ENCODE measurements at places on chromosomes 16 and 17.

DNA sequence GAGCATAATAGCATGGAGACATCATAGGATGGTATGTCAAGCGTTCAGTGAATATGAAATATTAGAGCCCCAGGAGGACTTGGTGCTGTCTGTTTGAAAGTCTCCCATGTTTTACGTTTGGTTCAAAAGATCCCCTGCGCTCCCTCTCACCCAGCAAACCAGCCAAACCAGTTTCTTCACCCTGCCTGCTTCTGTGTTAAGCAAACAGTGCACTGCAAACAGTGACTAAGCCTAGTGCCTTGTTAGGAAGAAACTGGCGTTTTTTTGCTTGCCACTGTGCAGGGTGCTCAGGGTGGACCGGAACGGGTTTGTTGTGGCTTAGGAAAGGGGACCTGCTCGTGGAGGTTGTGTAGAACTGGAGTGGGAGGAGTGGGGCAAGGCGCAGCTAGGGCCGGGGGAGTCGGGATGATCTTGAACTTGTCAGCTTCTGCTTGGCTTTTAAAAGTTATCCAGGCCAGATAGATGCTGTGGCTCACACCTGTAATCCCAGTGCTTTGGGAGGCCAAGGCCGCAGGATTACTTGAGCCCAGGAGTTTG, 7.7 kb downstream of the CDH1 start:
- no peak for DNase-seq

DNA sequence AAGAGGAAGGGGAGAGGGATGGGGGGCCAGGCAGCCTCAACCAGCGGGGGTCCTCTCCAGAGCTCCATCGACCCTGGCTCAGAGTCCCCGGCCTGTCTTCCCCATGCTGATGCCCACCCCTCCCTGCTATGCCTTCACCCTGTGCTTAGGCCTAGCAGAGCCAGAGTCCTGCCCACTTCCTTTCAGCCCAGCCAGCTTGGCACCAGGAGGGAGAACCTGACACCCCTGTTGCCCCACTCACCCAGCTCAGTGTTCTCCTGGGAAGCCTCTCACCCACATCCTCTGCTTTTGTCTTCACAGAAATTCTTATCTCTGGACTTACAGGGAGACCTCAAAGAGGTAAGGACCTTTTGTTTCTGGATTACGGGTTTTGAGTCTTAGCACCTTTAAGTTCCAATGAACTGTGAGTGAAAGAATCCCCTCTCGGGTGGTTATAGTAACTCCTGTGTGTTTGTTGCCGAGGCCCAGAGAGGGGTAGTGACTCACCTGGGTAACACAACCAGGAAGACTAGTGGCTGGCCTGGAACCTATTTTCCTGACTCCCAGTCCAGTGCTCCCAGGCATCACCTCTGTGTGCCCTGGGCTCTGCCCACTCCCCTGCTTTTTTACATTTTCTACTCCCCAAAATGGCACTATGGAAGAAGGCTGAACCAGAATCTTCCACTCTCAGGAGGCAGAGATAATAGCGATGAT, 53.3 kb downstream of the CES1 start:
- no peak for DNase-seq

DNA sequence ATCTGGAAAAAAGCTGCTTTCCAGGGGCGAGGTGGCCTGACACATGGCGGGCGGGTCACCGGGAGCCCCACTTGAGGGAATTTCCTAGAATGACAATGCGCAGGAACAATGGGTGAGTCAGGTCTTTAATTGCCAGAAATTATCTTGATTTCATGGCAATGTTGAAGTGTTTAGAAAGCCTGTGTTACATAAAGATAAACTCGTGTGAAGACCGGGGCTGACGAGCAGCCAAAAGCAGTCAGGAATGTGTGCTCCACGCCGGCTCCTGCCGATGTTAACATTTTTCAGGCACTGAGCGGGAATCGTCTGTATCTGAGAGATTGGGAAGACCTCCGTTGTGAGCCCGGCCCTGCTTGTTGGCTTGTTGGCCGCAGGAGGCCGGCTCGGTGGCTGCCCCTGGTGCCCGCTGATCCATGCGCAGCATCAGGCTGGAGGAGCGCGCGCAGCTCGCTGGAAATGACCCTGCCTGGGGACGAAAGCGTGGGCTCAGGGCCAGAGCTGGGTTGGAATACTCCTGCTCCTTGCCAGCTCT, 353.1 kb downstream of the FOXL1 start:
- DNase-seq: peak; percentile 51

DNA sequence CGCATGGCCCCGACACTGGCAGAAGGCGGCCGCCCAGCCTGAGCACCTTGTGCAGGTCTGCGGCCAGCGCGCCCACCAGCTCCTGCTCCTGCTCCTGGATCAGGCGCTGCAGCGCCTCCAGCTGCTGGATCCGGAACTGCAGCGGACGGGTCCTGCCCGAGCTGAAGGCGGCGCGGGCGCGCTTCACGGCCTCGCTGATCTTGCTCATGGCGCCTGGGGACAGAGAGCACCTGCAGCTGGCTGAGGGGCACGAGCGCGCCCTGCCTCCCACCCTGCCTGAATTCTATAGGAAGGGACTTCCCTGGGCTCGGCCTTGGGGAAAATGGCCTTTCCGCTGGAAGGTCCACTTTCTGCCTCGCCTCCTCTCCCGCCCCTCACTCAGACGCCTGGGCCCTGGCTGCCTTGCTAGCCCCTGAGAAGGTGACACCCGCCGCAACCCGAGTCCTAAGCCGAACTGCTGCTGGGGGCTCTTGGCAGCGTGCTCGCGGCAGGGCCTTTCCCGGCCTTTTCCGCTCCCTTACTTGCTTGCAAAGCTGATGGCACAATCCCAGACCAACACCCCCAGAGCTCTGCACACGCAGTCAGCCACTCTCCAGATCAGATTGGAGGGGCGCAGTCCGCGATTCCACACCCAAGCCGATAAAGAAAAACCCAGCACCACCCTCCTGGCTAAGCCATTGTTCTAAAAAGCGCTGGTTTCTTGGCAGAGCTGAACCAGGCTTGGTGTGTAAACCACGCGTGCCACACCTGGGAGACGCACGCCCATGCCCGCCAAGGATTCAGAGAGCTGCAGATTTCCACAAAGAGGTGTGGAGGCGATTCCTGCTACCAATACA, 3.0 kb downstream of the ALDH3A1 start:
- DNase-seq: peak; percentile 60

DNA sequence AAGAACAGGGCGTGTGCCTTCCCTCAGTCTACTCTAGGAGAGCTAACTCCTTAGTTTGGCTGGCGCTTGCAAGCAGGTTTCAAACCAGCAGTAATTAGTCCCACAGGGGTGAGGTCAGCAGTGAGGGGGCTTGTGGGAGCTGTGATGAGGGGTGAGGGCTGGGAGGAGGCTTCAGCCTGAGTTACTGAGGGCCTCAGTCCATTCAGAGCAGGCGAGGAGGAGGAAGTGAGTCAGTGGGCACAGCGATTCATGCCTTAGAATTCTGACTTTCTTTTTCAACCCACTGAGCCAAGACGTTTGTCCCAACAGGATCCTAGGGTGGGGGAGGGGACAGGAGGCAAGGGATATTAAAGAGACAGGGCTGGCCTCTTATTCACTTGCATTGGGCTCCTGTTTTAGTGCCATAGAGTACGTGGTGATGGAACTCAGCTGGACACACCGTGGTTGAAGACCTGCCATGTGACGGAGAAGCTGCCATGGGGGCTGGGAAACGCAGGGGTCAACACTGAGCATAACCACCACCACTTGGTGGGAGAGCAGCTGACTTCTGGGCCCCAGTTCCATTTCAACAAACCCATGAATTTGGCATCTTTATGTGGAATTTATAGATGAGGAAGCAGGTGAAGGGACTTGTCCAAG, 8.3 kb upstream of the ITGA3 start:
- DNase-seq: peak; percentile 11

DNA sequence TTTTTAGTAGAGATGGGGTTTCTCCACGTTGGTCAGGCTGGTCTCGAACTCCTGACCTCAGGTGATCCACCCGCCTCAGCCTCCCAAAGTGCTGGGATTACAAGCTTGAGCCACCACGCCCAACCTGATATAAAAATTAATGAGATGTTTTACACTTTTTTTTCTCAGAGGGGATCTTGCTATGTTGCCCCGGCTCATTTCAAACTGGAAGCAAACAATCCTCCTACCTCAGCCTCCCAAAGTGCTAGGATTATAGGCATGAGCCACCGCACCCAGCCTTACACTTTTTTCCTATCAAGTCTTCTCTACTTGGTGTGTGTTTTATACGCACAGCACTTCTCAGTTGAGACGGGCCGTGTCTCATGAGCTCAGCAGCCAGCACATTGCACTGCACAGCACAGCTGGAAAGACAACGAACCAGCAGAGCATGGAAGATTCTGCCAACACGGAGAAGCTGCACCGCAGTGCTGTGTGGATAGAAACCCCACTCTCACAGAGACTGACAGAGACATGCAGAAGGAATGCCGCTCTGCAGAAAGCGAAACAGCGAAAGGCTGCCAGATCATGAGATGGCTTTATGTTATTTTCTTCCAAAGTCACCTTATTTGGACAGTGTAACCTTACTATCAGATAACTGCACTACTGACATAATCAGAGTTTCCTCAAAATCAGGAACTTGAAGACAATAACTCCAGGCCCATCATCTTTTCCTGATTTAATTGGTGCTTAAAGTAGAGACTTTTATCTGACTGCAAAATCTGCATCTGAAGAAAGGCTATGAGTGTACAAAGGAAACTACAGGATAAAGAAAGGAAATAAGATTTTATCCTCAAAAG, 6.5 kb upstream of the QRICH2 start:
- no peak for DNase-seq

DNA sequence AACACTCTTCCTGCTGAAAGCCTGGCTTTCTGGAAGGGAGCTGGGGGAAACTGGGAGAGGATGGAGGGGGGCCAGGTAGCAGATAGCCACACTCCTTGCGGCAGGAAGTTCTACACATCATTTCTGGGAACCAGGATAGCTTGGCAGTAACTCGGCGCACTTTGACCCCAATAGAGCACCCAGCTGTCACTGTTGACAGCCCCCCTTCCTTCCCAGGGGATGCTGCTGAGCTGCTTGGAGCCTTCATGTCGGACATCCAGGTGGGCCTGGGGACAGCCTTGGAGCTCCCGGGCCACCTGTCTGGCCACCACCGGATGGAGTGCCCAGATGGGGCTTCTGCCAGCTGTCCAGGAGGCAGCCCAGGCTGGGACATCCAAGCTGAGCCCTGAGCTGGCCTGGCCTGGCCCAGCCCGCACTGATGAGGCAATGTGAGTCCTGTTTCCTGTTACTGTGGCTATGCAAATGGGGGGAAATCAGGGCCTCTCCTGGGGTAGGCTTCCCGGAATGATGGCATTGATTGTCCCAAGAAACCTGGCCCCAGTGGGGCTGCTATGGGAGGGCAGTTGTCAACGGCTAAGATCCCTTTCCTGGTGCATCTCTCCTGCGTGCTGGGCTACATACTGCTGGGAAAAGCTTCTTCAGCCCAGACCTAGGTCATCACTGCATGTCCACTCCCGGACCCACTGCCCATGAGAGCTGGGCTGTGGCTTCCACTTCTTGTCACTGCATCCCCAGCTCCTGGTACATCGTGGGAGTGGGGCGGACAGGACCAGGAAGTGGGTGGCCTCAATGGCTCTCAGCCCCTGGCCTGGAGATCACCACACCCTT, 50.0 kb downstream of the SOCS1 start:
- DNase-seq: no peak

- no peak for DNase-seq
Measured at GRCh38 chr16:8892101-8892575, 10.0 kb downstream of the LITAFD start.

DNA sequence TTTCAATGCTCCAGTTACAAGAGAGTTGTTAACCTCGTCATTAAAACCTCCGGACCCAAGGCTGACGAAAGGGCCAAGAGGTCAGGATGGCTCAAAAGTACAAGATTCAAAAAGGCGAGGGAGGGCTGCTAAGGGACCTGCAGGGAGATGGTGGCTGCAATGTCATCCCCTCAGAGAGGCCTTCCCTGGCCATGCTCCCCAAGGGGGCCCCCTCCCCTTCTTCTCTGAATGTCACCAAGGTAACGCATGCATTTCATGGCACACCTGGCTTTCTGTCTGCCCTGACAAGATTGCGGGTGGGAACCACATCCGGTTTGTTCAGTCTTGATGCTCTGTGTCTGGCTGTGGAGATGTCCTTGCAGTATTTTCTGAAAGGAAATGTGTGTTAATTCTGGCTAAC, 89.9 kb downstream of the C16orf78 start:
- DNase-seq: no peak

- no peak for DNase-seq
Measured at GRCh38 chr16:66714654-66715307, 18.2 kb upstream of the CMTM4 start.

GRCh38 chr17:65559804-65560627, 1.4 kb downstream of the AXIN2 start:
- no peak for DNase-seq

- DNase-seq: no peak
Measured at GRCh38 chr16:85197611-85198566, 85.6 kb upstream of the CIBAR2 start.

DNA sequence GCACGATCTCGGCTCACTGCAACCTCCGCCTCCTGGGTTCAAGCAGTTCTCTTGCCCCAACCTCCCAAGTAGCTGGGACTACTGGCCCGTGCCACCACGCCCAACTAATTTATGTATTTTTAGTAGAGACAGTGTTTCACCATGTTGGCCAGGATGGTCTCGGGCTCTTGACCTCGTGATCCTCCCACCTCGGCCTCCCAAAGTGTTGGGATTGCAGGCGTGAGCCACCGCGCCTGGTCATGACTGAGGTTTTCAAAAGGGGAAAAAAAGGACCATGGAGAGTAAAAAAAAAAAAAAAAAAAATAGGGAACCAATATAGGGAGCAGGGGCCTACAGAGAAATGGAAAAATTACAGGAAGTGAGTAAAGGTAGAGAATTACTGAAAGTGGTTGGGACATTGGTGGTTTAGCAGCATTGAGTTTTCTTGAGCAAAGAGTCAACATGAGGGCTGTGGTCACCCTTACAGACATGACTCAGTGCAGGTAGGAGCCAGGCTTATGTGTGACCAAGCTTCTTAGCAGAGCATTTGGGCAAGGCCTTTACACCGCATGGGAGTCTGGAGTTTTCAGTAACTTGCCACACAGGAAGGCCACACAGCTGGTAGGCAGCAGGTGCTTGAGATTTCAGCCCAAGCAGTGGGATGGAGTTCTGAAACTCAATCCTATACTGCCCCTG, 447.3 kb downstream of the HS3ST3B1 start:
- no peak for DNase-seq

GRCh38 chr17:68804777-68805520, 150.2 kb downstream of the ABCA8 start:
- no peak for DNase-seq

DNA sequence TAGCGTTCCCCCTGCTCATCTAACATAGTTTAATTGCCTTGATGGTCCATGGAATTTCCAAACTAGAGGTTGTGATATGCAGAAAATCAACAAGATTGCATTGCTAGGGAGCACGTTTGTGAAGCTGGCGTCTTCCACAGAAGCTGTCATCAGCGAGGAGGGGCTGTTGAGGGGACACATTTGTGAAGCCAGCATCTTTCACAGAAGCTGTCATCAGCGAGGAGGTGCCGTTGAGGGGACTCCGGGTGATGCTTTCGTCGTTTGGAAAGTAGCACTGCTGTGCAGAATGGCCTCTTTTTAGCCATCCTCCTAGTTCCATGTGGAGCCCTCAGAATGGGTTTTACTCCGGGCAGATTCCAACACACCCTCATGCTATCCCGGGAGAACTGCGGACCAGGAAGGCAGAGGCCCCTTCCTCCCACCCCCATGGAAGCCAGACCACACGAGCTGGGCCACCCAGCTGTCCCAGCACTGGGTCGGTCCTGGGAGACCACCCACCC, 119.6 kb upstream of the CHMP6 start:
- DNase-seq: no peak

GRCh38 chr16:22356930-22357634, 17.3 kb downstream of the CDR2 start:
- no peak for DNase-seq
